ENCODE measurements at places on chromosomes 2 and 18. TPM values are rescaled to one million over a fixed set of nuclear protein-coding genes. Genes with fewer than 3 reads are reported as not detected.

IL36RN gene
- not detected for total RNA-seq

MSTN gene
- 0.27 TPM for total RNA-seq

GRCh38 chr18:48852292-48852691, 98.5 kb downstream of the SMAD7 start:
- peaks cover 15% of the 10 kb centered on the region for H3K4me1 ChIP-seq
- H3K27me3 ChIP-seq: no peaks in the 10 kb centered on the region
- no peak overlapping the region for H3K4me3 ChIP-seq
- DNase-seq: no peak
- H3K27ac ChIP-seq: no peak overlapping the region
- no peaks in the 10 kb centered on the region for H3K36me3 ChIP-seq

DNA sequence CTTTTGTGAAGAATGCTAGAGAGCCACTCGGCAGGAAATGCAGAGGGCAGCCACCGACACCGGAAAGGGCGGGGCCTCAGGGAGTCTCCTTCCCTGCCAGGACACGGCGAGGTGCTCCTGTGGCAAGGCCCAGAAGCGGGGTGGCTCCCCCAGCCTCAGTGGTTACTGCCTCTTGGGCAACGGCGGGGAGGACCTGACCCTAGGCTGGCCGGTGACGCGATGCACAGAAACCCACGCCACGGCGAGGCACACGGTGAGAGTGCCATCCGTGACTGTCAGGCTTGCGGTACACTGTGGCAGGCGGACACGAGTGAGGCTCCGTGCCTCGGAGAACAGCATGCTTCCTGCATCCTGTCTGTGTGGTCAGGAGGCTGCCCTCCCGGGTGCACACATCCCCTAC, 47.8 kb downstream of the ZAP70 start:
- no peak for DNase-seq
- no peak overlapping the region for H3K27ac ChIP-seq
- H3K36me3 ChIP-seq: peaks cover 26% of the 10 kb centered on the region

- no peak overlapping the region for H3K27ac ChIP-seq
- no peak for DNase-seq
- no peak overlapping the region for H3K4me3 ChIP-seq
- no peaks in the 10 kb centered on the region for H3K27me3 ChIP-seq
- H3K4me1 ChIP-seq: no peaks in the 10 kb centered on the region
Observed at GRCh38 chr2:157421331-157421944, 22.5 kb downstream of the CYTIP start.

Measured in thyroid gland (tissue), 4 donors.